ENCODE measurements at places on chromosomes 1 and 21.
A peak's percentile ranks its signal among the peaks of the same experiment; 100 is the strongest.

DNA sequence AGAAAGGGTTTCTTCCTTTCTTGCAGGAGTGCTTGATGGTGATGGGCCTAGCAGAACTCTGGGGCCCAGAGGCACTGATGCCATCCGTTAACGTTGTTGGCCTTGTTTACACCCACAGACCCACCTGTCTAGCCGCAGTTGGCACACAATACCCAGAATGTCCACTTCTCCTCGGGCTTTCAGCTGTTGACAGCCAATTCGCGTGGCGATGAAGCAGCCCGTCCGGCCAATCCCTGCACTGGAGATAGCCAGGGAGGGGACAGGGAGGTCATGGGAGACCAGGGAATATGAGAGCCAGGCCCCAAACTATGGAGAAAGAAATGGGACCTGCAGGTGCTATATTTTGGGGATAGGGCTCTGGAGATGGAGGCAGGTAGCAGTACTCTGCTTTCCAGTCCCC is 5.7 kb upstream of the ARL8A start:
- DNase-seq: no peak

DNA sequence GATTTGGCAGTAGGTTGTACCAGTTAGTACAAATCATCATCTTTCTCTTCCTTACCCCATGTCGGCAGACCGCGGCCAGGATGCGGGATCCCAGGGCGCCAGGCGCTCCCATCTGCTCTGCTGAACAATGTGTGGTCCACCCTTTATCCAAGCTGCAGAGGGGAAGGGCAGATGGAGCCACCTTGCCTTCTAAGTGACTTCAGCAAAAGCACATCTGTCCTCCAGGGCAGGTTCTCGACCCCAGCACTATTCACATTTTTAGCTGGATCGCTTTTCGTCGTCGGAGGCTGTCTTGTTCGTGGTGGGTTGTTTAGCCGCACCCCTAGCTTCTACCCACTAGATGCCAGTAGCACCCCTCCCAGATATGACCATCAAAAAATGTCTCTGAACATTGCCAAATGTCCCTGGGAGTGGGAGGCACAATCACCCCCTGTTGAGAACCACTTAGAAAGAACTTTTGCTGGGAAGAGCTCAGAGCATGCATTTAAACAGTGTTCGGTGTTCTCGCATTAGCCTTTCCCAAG is 58.1 kb upstream of the SIM2 start:
- DNase-seq: no peak

- no peak for DNase-seq
Measured at GRCh38 chr1:89831462-89832120, 10.8 kb downstream of the LRRC8D start.

DNA sequence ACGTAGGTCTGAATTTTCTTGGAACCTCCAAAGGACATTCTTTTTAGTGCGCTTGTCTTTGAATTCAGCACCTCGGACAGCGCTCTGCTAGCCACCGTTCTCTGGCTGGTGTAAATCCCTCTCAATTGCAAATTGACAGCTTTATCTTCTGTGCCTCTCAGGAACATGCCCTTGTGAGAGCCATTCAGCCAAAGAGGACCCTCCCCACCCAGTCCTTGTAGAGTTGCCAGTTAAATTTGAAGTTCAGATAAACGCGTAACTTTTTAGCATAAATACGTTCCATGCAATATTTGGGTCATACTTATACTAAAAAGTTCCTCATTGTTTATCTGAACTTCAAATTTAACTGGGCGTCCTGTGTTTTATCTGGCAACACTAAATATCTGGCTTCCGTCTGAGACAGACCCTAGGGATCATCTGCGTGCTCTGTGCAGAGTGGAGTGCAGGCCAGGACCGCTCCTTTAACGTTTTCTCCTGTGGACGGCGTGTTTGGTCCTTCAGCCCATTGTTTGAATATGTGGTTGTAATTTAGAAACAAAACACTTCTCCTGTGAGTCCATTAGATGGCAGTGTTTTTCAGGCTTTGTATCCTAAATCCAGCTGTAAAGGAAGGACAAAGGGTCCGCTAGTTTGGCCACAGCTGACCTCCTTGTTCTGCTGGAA is 7.0 kb downstream of the KCNAB2 start:
- no peak for DNase-seq

- DNase-seq: no peak
Measured at GRCh38 chr1:161388639-161389038, 21.0 kb upstream of the CFAP126 start.

- peak; percentile 21 for DNase-seq
Measured at GRCh38 chr1:43529206-43529731, 1.4 kb upstream of the PTPRF start.

GRCh38 chr21:17819877-17820229 is 697 bp upstream of the C21orf91 start:
- DNase-seq: no peak

- DNase-seq: no peak
Measured at GRCh38 chr1:47558601-47559593, 121.1 kb downstream of the FOXD2 start.

DNA sequence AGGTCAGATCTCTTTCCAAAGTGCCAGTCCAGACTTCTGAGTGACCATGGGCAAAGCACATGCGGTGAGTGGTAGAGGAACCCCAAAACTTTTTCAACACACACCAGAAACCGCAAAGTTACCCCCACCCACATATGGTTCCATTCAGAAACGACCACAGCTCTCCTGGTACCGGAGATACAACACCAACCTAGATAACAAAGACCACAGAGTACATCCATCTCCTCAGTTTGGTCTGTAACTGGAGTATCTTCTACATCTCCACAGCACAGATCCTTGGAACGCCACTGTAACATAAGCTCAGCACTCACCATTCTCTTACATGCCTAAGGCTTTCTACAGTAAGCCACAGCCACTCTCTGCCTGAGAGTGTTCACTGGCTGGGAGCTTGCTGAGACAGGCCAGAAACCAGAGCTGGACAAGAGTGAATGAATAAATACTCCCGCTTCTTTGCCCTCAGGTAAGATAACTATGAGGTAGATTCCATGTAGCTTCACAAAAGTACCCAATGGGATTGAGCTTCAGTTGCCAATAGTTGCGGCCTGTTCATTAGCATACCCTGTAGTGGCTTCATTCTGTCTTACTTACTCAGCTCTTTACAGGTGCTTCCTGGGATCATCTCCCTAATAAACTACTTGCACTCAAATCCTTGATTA is 81.8 kb downstream of the SMYD3 start:
- no peak for DNase-seq

GRCh38 chr1:10685808-10686403 is 110.5 kb downstream of the CASZ1 start:
- DNase-seq: no peak

GRCh38 chr1:109620401-109620791 is 759 bp downstream of the AMPD2 start:
- no peak for DNase-seq

- DNase-seq: no peak
Measured at GRCh38 chr1:121458291-121459048, 273.7 kb downstream of the SRGAP2C start.

DNA sequence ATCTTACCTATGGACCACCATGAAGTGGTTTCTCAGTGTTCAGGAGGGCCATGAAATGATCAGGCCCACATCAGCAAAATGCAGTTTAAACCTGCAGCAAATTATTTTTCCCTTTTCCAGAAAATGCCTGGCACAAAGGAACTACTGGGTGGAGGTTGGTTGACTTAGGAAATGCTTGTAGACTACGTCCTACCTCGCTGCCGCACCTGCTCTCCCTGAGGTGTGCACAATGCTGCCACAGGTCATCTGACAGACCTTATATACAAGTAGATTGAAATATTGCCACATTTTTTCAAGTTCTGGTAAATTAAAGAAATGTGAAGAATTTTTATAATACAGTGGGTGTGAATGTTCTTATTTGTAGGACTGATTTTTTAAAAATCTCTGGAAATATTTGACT is 166.7 kb upstream of the PDE4B start:
- DNase-seq: no peak

DNA sequence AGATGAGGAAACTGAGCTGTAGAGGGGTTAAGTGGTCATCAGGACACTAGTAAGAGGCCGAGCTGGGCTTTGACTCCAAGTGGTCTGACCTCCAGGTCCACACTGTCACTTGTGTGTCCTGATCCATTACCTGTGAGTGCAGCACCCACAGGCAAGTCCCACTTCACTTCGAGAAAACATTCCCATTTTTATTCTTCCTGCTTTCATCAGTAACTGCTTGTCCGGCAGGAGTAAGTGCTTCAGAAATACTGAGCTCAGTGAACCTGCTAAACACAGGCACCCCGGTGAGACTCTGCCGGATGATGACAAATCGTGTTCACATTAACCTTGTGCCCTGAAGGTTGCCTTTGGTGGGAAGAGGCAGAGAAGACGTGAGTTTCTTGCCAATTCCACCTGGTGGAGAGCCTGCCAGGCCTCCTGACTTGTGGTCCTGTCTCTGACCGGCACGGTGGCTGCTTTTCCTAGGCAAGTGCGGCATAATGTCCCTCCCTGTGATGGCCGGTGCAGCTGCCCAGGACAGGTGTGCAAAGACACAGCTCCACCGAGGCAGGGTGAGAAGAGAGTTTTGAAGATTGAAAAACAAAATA is 29.4 kb downstream of the ZBTB18 start:
- no peak for DNase-seq

DNA sequence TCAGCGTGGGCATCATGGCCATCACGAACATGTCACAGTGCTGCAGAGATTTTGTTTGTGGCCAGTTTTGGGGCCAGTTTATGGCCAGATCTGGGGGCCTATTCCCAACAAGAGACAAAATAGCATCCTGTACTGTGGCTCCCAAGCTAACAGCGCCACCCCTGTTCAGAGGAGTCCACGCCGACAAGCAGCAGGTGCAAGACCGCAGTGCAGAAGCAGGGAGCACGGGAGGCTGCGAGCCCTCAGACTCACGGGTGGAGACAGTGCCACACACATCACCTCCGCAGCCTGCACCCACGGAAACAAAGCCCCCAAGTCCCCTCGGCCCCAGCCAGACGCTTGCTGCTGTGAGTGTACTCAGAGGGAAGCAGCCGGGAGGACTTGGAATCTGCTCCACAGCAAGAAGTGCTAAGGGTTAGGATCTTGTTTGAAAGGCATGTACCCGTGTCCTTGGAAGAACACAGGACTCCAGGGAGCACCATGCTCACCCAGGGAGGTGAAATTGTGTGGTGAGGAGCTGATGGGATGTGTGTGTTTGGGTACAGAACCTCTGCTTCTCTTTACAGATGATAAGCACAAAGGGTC is 7.1 kb downstream of the TCP10L start:
- no peak for DNase-seq

DNA sequence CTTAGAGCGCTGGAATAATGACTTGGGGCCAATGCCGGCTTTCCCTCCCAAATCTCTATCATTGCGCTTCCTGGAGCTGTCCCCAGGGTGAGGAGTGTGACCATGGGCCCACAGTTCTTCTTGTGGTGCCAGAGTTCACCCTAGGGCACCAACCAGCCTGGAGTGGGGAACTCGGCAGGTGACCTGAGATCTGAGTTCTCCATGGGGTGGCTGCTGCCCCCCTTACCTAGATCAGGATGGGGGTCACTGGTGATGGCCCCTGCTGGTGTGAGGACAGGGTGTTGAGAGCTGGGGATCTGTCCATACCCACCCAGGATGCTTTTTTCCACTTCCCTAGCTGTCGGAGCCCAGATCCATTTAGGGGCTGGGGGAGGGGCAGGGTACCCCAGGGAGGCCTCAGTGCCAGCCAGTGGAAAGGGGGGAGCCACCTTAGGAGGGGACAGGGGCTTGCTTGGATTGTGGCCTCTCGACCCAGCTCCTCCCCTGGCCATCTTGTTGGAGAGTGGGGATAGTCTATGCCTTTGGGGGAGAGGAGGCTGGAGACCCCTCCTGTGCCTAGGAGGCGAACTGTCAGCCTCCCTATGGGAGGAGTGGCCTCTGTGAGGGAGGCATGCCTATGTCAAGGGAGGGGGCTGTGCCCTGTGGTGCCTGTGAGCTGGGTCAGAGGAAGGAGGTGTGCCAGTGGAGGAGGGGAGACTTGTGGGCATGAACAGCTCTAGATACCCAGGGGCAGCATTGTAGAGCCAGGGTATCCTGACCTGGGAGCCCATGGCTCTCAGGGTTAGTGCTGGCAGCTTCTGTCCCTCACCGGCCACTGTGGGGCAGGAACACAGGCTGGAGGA is 1.7 kb downstream of the FOXO6 start:
- no peak for DNase-seq

DNA sequence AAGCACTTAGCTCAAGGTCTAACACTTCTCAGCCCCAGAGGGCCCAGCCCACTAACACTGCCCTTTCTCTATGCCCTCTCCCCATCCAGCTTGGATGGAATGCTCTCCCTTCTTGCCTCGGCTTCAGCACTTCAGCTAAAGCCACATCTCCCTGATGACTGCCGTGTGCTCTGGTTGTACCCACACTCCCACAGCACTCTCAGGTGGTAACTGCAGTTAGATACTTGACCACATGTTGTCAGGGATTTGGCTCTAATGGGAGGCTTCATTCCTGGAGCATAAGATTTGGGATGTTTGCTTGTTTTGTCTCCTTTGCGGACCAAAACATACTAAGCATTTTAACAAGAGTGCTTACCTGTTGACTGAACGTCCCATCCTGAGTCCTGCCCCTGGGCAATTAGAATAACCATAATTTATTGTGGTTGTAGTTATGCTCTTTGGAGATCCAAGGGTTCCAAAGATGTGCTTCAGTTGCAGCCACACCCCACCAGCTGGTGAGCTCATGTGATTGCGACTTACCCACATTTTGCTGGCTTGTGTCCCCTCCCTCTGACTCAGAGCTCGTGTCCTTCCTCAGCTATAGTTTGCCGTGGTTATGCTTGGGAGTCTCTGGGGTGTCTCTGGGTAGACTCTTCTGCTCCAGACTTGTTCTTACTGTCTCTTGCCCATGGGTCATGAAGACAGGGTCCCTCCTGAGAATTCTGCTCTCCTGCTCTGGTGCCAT is 7.7 kb upstream of the SLC26A9 start:
- no peak for DNase-seq

- DNase-seq: no peak
Measured at GRCh38 chr1:107523061-107523460, 382.2 kb downstream of the NTNG1 start.

DNA sequence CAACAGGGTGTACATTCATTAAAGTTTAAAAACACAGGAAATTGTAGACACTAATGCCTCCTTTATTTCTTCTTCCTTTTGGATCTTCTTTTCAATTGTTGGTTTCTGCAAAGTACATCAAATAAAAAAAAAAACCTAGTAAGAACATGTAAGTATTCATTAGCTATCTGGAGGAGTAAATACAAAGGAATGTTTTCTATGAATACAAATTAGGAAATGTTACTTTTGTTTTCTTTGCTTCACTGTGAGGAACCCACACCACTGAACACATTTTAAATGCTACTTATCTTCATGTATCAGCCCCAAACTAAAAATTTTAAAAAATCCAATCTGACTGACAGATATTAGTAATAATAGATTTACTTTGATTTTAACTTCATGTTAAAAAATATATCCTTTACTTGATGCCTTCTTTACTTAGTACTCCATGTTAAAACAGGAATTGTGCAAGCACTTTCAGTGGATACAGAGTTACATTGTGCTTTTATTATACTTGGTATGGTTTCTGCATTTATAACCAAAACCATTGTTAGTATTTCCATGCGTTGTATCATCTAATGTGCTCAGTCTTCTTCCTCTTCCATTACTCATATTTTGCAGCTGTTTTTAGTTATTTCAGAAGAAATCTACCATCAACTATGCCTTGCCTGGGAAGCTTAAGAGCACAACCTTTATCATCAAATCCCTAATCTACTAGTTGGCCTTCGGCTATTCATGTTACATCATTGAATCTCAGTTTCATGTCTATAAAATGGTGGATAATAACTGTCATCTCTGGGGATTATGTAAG is 236.9 kb upstream of the DPYD start:
- no peak for DNase-seq
